ENCODE measurements at places on chromosomes 3 and 15. TPM values are rescaled to one million over a fixed set of nuclear protein-coding genes. Genes with fewer than 3 reads are reported as not detected.

Gene APOD
- 0.44 TPM for total RNA-seq

Gene GHSR
- not detected for total RNA-seq

Gene SEMA3F
- total RNA-seq, result not detected

Gene CD200
- total RNA-seq, result 50.0 TPM

Gene GNAT1
- not detected for total RNA-seq

Gene GPR149
- total RNA-seq, result not detected
